ENCODE measurements at places on chromosomes 12 and 14.

GRCh38 chr12:119302451-119303080 is 32.0 kb upstream of the CCDC60 start:
- DNase-seq: no peak

DNA sequence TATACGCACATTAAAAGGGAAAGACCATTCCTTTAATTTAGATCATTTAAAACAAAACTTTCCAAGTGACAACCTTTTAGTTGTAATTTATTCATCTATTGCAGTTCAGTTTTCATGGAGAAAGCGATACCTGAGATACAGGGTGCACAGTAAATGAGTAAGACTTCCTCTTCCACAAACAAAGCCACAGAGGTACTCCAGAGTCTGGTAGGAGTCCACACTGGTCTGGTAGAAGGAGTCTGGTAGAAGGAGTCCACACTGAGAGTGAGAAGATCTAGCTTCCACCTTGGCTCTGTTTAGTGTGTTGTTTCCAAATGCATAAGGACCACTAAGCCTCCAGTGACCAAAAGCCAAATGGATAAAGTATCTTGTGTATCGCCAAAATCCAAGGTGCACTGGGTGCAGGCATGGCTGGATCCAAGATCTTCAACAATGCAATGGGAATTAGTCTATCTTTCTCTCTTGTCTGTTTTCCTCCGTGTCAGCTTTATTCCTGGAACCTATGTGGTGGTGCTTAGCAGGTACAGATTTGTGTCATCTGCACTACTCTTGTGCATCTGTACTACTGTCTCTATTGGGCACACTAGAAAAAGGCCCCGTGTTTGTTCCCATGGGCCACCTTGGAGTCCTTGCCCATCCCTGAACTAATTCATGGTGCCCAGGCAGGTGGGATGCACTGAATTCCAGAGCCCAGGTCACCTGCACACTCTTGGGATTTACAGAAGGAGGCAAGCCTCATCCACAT is 331.1 kb downstream of the BCL11B start:
- no peak for DNase-seq

- no peak for DNase-seq
These were observed 228.5 kb downstream of the GLT1D1 start for GRCh38 chr12:129081755-129082250.

- no peak for DNase-seq
These were observed 332.9 kb downstream of the PCNX1 start for GRCh38 chr14:71240171-71240570.

- DNase-seq: no peak
These were observed 126.8 kb upstream of the NCOR2 start for GRCh38 chr12:124694250-124694649.

DNA sequence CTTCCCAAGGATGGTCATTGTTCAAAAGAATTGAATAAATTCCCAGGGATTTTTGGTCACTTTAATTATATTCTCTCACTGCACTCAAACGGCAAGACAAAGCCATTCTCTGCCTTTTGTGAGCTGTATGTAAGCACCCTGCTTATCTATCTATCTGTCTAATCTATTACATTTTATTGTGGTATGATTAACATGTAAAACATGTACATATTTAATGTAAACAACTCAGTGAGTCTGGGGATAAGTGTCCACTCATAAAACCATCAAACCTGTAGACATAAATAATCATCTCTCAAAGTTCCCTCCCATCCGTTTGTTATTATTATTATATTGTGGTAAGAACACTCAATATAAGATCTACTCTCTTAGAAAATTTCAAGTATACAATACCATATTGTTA is 167.1 kb downstream of the CAND1 start:
- DNase-seq: no peak

DNA sequence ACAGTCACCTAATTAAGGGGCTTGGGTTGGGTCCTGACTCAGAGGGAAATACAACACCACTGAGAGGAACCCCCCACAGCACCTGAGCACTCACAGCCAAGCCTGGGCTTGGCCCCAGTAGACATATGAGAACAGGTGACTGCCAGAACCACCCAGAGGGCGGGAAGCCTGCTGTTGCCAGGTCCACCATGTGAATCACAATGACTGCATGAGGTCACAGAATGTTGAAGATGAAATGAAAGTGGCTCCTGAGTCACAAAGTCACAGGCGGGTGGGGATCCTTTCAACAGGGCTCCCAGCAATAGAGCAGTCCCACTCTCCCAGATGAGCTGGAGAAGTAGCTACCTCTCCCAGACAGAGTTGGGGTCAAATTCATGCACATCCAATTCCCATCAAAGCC is at the start of gene LRRC74A:
LRRC74A (plus strand) TSS at position 287 of the 400 bp plus-strand sequence. CDS start 290 bp downstream, outside the sequence.
- DNase-seq: no peak

GRCh38 chr12:130667421-130667960 is 48.6 kb downstream of the RIMBP2 start:
- no peak for DNase-seq
